OCI-LY7 (cell line): ENCODE measurements at places on chromosomes 1 and 21. TPM values are rescaled to one million over a fixed set of nuclear protein-coding genes. Genes with fewer than 3 reads are reported as not detected.

DNA sequence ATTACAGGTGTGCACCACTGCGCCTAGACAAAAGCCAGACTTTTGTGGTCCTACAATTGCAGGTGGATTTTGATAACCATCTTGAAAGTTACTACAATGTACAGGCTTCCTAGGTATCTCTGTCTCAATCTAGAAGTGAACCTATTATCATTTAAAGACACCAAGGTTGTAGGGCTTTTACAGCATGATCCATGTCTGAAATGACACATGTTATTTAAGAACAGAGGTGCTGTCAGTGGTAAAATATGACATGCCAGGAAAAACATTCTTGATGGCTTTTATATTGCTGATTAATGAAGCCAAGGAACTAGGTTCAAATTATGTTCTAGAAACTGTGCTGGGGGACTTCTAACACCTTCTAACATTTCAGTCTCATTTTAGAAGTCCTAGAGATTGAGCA lies 253.1 kb downstream of the SDCCAG8 start:
- DNase-seq: no peak

- DNase-seq: no peak
Observed at GRCh38 chr1:151197863-151198253, 494 bp upstream of the PIP5K1A start.

DNA sequence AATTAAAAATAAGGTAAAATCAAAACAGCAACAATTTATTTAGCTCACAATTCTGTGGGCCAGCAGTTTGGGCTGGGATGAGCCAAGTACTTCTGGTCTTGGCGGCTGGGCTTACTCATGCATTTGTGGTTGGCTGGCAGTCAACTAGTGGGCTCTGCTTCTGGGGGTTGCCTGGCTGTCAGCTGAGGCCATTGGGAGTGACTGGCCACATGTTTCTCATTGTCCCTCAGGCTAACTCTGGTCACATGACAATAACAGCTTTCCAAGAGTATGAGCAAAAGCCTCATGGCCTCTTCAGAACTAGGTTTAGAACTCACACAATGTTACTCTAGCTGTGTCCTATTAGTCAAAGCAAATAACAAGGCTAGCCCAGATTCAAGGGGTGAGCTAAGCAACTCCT lies 15.6 kb upstream of the CHIA start:
- DNase-seq: no peak

- DNase-seq: no peak
Observed at GRCh38 chr1:89602871-89603404, 30.0 kb upstream of the LRRC8C start.

- no peak for DNase-seq
Observed at GRCh38 chr1:186188004-186188539, 187.0 kb downstream of the TPR start.

GRCh38 chr1:94912263-94913184 lies 14.4 kb downstream of the CNN3 start:
- no peak for DNase-seq

GRCh38 chr1:45002650-45003645 lies 8.2 kb downstream of the HECTD3 start:
- no peak for DNase-seq

GRCh38 chr1:15579683-15580047 lies 5.2 kb downstream of the AGMAT start:
- peak; percentile 41 for DNase-seq

GRCh38 chr1:205077934-205078311 lies 6.3 kb downstream of the TMEM81 start:
- no peak for DNase-seq

Gene KRTAP10-12
- not detected in 2 replicates for total RNA-seq

Gene OR2M3
- not detected in 2 replicates for total RNA-seq

Gene PLA2G2C
- 0.57 and 0.83 TPM in 2 replicates for total RNA-seq

Gene C1orf210
- total RNA-seq: not detected in 2 replicates

Gene PODN
- not detected in 2 replicates for total RNA-seq

Gene NMNAT1
- total RNA-seq: 6.5 and 7.0 TPM in 2 replicates

Gene RIPPLY3
- total RNA-seq: not detected in 2 replicates
